Effector memory CD4-positive, alpha-beta T cell (primary cell): ENCODE measurements at places on chromosomes 6 and 20.

DNA sequence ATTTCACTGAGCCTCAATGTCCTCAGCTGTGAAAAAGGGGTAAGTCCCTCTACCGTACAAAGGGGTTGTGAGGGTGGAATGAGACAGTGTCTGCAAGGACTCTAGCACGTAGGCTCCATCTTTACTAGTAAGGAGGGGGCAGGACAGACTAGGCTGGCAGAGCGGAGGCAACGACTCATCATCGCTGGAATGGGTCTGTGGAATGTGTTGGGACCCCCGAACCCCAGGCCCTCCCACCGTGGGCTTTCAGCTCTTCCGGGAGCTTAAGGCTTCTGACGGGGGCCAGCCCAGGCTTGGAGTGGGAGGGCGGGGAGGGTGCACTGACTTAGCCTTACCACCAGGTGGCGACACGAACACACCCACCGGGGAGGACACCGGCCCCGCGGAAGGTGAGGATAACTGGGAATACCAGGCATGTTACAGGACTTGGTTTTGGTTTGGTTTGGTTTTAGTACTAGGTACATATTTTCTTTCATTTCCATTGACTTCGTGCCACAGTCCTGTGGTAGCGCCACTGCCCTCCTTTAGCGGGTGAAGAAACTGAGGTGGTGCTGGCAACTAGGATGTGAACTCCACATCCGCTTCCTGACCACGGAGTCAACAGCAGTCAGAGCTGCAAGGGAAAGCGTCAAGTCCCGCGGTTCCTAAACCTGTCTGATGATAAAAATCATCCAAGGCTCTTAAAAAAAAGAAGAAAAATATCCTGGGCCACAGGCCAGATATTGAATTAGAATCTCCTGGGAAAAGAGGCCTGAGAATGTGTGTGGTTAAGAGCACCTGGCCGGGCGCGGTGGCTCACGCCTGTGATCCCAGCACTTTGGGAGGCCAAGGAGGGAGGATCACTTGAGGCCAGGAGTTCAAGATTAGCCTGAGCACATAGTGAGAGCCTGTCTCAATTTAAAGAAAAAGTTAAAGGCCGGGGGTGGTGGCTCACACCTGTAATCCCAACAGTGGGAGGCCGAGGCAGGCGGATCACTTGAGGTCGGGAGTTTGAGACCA is 10.3 kb upstream of the TULP1 start:
- H3K36me3 ChIP-seq = no peaks in the 10 kb centered on the region
- no peak overlapping the region for H3K27ac ChIP-seq
- no peaks in the 10 kb centered on the region for H3K27me3 ChIP-seq
- peak overlapping the region; percentile 18 for H3K4me3 ChIP-seq
- H3K4me1 ChIP-seq = peaks cover 10% of the 10 kb centered on the region

DNA sequence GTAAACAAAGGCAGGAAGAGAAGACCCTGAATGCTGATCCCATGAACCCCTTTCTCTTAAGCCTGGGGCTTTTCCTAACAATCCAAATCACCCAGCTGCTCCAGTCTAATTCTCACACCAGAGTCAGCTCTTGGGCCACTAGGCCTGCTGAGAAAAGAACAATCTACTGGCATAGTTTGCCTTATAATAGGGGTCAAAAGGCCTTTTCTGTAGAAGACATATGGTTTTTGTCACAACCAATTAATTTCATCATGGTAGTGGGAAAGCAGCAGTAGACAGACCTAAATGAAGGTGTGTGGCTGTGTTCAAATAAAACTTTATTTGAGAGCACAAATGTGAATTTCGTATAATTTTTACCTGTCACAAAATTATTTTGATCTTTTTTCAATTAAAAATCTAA is 994.7 kb upstream of the EPHA7 start:
- H3K27ac ChIP-seq = no peak overlapping the region
- DNase-seq = no peak
- no peaks in the 10 kb centered on the region for H3K36me3 ChIP-seq

GRCh38 chr20:59149678-59150504 is 13.7 kb upstream of the ZNF831 start:
- DNase-seq = peak; percentile 63
- H3K27me3 ChIP-seq = no peaks in the 10 kb centered on the region
- H3K36me3 ChIP-seq = no peaks in the 10 kb centered on the region
- H3K4me1 ChIP-seq = peaks cover 78% of the 10 kb centered on the region

DNA sequence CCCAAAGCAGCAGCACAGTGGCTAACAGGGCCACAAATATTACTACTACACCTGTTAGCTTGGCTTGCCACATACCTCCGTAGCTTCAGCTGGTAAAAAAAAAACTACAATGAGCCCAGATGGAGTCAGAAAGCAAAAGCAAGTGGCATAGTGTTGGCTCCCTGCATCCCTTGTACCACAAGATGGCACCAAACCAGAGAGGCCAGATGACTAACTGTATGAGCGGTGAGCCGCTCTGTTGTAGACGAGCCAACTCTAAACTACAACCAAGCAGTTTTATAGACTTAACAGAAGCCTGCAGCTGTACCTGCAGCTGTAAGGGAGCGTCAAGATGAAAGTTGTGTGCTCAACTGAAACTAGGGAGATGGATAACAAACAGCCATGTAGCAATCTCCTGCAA is 84.5 kb upstream of the MCHR2 start:
- H3K27me3 ChIP-seq = no peaks in the 10 kb centered on the region
- H3K4me1 ChIP-seq = no peaks in the 10 kb centered on the region

- no peaks in the 10 kb centered on the region for H3K27me3 ChIP-seq
- no peak overlapping the region for H3K4me3 ChIP-seq
Observed at GRCh38 chr6:11172501-11173327, 59.8 kb downstream of the NEDD9 start.

DNA sequence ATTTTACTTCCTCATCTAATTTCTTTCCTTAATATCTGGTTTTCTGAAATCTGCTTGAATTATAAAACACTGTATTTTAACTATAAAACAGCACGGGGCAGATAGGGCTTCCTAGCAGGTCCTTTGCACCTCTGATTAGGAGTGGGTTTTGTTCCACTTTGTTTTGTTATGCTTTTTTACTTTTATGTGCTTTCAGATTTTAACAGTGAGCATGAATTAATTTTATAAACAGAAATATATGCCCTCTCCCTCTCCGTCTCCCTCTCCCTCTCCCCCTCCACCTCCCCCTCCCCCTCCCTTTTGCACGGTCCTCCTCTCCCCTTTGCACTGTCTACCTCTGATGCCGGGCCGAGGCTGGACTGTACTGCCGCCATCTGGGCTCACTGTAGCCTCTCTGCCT is 14.3 kb downstream of the GPX6 start:
- no peak for DNase-seq
- H3K27ac ChIP-seq = no peak overlapping the region
- H3K4me3 ChIP-seq = no peak overlapping the region

- H3K36me3 ChIP-seq = peaks cover 18% of the 10 kb centered on the region
- H3K27ac ChIP-seq = no peak overlapping the region
- no peak for DNase-seq
- H3K27me3 ChIP-seq = no peaks in the 10 kb centered on the region
- H3K4me3 ChIP-seq = no peak overlapping the region
- H3K4me1 ChIP-seq = no peaks in the 10 kb centered on the region
Observed at GRCh38 chr6:75693534-75693933, 55.5 kb upstream of the MYO6 start.

- H3K4me1 ChIP-seq = peaks cover 22% of the 10 kb centered on the region
- H3K27ac ChIP-seq = peak overlapping the region; percentile 86
- no peak overlapping the region for H3K4me3 ChIP-seq
- DNase-seq = no peak
Observed at GRCh38 chr6:111971866-111972532, 81.9 kb upstream of the CCN6 start.

DNA sequence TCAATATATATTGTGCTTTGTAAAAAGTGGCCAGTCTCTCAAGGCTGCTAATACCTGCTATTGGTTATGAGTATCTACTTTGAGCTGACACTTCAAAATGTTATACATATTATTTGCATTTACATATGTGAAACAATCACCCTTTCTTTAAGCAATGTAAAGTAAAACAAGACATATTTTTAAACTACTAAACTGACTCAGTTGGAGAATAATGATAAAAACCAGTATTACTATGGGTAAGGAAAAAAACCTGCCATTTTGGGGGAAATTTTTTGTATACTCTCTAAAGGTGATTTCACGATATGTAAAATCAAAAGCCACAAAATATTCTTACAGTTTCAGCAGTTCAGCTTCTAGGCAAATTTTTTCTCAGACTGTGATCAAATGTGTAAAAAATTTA is 232.3 kb downstream of the PRL start:
- no peak overlapping the region for H3K4me3 ChIP-seq
- no peak overlapping the region for H3K27ac ChIP-seq
- no peak for DNase-seq
- H3K36me3 ChIP-seq = no peaks in the 10 kb centered on the region
- no peaks in the 10 kb centered on the region for H3K27me3 ChIP-seq

- H3K27me3 ChIP-seq = no peaks in the 10 kb centered on the region
- peaks cover 26% of the 10 kb centered on the region for H3K4me1 ChIP-seq
- no peak for DNase-seq
- peak overlapping the region; percentile 24 for H3K27ac ChIP-seq
Observed at GRCh38 chr20:31516651-31517050, 2.4 kb downstream of the HM13 start.

DNA sequence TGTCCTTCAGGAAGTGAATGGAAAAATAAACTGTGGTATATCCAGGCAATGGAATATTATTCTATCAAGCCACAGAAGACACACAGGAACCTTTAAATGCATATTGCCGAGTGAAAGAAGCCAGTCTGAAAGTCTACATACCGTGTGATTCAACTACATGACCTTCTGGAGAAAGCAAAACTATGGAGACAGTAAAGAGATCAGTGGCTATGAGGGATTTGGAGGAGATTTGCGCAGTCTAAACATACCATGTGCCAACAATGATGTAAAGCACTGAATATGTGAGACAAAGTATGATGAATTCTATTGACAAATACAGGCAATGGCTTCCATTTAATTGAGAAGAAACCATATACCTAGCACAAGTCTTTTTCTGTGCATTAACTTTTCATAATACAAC is 518.3 kb upstream of the ZNF337 start:
- no peak overlapping the region for H3K4me3 ChIP-seq
- H3K4me1 ChIP-seq = no peaks in the 10 kb centered on the region
- no peak overlapping the region for H3K27ac ChIP-seq

DNA sequence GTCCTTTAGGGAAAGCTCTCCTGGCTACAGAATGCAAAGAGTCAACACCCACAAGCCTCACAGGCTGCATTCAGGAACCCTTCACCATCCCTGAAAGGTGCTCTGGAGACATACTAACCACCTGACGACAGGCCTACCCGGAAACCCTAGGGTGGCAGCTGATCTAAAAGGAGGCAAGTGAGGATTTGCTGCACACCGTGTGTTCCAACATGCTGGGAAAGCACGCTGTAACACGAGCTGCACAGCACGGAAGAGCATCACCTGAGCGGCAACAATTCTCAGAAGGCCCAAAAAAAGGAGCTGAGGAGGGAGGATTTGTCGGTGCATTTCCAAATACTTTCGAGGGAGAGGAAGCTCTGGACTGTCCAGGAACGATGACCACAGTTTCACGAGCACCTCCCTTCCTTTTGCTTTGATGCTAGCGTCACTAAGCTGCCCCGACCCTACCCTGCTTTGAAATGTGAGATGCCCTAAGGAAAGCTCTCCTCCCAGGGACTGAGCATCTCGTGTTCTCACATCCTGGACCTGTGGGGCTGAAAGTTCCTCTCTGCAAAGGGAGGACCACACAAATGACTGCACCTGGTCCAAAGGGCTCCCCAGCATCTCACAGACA is 87.0 kb downstream of the PPP1R3G start:
- H3K27me3 ChIP-seq = no peaks in the 10 kb centered on the region
- H3K4me1 ChIP-seq = peaks cover 8% of the 10 kb centered on the region
- H3K4me3 ChIP-seq = no peak overlapping the region
- DNase-seq = no peak
- H3K27ac ChIP-seq = no peak overlapping the region

DNA sequence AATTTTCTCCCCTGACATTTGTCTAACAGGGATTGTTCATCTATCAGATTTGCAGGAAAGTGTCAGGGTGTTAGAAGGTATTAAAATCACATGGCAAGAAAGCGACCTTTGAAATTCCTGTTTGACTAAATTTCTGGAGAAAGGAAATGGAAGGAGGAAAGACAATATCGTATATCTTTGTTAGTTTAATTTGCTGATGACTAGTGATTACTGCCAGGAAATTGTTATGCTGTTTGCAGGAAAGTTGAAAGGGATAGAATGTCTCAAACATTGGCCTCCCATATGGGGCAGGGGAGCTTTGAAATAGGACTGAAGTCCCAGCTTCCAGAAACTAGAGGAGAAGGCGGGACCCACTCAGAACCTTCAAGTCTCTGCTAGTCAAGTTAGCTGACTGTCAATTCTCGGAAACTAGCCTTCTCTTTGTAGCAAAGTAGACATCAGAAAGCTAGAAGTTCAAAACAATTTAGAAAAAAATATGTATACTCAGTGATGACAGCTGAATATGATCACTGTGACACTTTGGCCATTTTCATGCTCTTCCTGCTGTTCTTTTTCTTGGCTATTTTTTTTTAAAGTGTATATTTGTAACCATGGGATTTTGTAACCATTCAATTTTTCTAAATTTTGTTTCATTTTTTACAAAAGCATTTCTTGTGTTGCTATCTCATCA is 53.4 kb upstream of the RALGAPA2 start:
- H3K27ac ChIP-seq = no peak overlapping the region
- no peak overlapping the region for H3K4me3 ChIP-seq
- no peaks in the 10 kb centered on the region for H3K36me3 ChIP-seq
- DNase-seq = no peak
- no peaks in the 10 kb centered on the region for H3K27me3 ChIP-seq

DNA sequence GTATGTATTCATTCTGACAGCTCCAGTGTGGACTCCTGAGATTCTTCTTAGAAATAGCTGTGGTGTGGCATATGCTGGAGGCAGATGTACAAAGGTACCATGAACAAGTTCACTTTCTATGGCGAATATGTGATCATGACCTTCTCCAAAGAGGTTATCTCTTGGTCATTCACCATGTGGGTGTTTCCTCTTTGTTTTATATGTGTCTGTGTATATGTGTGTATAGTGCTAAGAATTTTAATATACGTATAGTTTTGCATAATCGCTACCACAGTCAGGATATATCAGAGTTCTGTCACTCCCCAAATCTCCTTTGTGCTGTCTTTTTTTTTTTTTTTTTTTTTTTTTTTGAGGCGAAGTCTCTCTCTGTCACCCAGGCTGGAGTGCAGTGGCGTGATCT is 47.1 kb downstream of the PHACTR2 start:
- no peaks in the 10 kb centered on the region for H3K4me1 ChIP-seq
- no peak overlapping the region for H3K4me3 ChIP-seq

DNA sequence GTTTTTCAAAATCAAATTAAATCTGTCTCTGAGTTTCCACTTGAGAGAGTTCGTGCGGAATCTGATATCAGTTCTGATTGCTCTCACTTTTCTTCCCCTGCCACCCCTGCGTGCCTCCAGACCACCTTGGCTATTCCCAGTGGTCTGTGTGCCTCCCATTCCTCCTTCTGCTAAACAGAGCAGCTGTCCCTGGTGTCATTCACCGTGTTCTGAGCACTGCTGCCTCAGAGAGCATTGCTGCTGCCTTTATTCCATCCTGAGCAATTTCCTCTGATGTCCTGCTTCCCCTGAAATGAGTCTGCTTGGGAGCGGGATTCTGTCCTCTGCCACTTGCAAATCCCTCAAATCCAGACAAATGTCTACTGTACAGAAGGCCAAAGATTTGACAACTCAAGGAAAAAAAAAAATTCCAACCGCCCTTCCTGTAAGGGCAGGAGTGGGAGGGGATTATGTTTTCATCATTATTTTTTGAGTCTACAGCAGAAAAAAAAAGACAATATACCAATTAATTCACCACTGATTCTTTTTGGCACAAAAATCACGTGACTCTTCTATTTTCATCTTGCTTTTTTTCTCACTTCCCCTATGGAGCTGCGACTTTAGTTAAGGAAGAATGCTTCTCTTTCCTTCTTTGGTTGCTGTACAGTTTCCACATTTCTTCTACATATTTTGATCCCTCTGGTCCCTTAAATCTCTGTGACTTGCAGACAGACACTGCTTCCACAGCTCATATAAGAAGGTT is 833.0 kb downstream of the EPHA7 start:
- no peaks in the 10 kb centered on the region for H3K36me3 ChIP-seq
- DNase-seq = no peak
- no peak overlapping the region for H3K27ac ChIP-seq
- no peaks in the 10 kb centered on the region for H3K4me1 ChIP-seq
